ENCODE measurements at places on chromosomes 5 and 9.

DNA sequence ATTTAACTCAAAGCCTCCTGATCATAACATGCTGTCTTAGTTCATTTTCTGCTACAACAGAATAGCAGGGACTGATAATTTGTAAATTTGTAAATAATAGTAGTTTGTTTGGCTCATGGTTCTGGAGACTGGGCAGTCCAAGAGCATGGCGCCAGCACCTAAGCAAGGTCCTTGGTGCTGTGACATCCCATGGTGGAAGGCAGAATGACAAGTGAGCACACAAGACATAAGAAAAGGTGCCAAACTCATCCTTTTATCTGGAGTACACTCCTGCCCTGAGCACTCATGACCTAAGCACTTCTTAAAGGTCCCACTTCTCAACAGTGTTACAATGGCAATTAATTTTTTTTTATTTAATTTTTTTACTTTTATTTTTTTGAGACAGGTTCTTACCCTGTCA, 16.1 kb downstream of the UBE2B start:
- DNase-seq, result no peak

DNA sequence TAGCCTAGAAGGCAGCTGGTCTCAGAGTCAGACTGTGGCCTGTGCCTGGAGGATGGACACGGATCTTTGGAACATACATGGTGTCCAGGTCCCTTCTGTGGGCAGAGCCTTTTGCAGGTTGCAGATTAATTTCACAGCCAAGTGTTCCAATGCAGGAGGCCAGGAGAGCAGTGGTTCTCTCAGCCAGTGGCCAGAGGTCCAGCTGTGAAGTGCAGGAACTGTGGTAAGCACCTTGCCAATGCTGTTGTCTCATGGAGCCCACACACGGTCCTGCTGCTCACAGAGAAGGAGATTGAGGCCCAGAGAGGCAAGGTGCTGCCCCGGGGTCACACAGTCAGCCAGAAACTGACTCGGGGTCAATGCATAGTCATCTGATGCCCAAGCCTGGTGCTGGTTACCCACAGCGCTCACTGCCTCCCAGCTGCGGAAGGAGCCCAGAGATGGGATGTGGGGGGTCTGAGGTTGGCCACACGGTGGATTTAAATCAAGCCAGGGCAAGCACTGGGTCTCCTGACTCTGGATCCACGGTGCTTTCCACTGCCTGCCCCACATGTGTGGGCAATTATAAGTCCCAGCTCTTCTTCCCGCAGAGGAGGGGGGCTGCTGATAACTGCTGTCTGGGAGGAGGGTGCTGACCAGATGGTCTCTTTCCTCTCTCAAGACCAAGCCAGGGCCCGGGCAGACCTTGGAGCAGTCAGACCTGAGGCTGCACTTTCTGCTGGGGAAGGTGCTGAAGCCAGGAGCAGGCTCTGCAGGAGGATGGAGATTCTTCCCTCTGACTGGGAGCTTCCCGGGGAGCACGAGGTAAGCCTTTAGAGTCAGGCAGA, 2.8 kb downstream of the PDGFRB start:
- no peak for DNase-seq

- no peak for DNase-seq
Measured at GRCh38 chr5:50807661-50808060, 141.2 kb downstream of the PARP8 start.

GRCh38 chr5:61625681-61626621, 293.9 kb downstream of the ZSWIM6 start:
- no peak for DNase-seq

DNA sequence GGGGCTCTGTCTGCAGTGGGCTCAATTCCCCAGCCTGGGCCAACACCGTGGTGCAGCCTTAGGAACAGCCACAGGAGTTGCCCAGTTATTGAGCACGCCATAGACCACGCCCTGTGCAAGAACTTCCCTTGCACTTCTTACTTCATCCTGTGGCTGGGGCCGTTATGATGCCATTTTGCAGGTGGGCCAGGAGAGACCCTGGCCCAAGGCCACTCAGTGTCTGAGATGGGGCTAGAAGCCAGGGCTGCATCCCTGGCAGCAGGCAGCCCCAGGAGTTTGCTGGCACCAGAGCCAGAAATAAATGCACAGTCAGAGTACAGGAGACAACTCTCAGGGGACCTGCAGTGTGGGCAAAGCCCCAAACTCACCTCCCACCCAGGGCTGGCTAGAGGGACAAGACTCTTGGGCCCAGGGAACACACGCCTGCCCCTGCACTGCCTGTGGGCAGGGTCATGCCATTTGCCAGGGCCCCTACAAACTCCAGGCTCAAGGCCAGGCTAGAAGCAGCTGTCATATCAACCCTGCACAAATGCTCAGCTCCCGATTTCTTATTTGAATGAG, 6.7 kb downstream of the CORO2A start:
- DNase-seq, result no peak

- peak; percentile 77 for DNase-seq
Measured at GRCh38 chr9:130912932-130913598, 16.5 kb upstream of the QRFP start.

- no peak for DNase-seq
Measured at GRCh38 chr9:108803428-108804065, 52.2 kb downstream of the ACTL7B start.

DNA sequence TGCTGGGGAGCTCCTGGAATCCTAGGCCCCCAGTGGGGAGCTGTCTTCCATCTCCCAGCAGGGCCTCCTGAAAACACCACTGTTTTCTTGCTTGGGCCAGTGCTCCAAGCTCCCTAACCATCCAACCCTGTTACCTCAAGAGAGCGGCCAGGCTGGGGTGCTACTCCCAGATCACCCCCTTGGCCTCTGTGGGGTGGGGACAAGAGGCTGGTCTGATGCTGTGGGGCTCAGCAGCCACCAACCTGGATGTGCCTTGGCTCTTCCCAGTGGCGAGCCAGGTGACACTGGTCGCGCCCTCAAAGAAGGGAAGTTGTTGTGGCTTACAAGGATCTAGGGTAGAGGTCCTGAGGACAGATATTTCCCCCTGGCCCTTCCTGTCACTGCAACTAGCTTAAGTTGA, 49.0 kb downstream of the SECISBP2 start:
- DNase-seq, result no peak

DNA sequence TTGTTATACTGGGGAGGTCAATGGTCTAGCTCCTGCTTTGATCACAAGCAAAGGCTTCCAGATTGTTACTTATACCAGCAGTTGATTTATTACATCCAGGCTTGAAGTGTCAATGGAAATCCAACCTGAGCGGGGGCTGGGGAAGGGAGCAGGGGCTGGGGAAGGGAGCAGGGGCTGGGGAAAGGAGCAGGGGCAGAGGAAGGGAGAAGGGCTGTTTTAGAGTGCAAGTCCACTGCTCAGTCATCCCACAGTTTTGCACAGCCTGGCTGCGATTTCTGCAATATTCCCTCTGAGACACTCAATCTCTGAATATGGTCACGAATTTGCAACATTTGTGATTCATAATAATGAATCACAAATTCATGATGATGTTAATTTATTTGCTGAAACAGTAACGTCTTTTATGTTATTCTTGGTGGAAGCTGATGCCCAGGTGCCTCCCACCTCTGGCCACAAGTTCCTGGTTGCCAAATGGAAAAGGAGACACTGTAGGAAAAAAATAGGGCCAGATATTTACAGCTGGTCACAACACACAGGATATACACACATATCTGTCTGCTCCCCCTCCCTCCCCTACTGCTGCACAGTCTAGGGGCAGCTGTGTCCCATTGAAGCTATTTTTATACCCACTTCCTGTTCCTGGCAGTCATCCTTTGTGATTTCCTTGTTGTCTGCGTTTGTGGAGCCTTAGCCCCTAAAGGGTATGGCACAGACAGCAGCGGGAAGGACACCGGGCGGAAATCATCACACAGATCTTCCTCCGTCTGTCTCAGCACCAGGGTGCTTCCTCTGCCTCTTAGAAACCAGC, 325.1 kb downstream of the GADD45G start:
- DNase-seq, result no peak

GRCh38 chr9:1532171-1532570, 482.0 kb downstream of the DMRT2 start:
- no peak for DNase-seq

- DNase-seq, result no peak
Measured at GRCh38 chr5:168580227-168580508, 1.0 kb upstream of the PANK3 start.

- DNase-seq, result no peak
Measured at GRCh38 chr5:32597041-32597629, 11.8 kb downstream of the SUB1 start.

- DNase-seq, result no peak
Measured at GRCh38 chr5:58264276-58264675, 195.6 kb downstream of the PLK2 start.
